ENCODE measurements at places on chromosomes 7 and 10.

DNA sequence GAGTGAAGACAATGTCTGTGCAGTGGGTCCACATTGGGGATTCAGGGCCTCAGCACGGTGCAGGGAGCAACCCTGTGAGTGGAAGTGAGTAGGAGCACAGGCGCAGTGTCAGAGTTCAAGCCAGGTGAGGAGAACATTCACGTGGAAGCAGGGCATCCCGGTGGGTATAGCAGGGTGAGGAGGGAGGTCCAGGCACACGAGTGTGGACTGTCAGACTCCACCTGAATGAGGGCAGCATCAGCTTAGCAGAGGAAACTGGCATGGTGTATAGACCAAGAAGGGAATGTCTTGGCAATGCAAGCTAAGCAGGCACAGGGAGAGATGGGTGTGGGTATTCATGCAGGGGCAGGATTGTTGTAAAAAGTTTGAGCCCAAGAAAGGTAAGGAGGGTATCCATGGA, 15.3 kb upstream of the LRRC72 start:
- DNase-seq: no peak

- peak; percentile 22 for DNase-seq
These were observed 7.3 kb downstream of the FGFBP3 start for GRCh38 chr10:91901784-91902677.

GRCh38 chr10:73841526-73842285, 30.3 kb upstream of the NDST2 start:
- no peak for DNase-seq

- DNase-seq: no peak
These were observed 303.3 kb downstream of the GPR37 start for GRCh38 chr7:124462249-124462648.

- DNase-seq: no peak
These were observed 125.0 kb downstream of the FAM53B start for GRCh38 chr10:124619195-124619594.

DNA sequence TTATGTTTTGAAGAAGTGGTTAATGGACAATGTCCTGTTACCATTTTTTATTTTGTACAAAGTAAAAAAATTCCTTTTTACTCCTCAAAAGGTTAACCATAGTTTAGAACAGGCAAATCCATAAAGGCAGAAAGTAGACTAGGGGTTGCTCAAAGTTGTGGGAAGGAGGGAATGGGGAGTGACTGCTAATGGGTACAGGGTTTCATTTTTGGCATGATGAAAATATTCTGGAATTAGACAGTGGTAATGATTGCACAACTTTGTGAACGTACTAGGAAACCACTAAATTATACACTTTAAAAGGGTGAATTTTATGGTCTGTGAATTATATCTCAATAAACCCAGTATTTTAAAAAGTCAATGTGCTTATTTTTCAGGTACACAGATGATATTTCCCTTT, 35.4 kb upstream of the CDK14 start:
- no peak for DNase-seq

DNA sequence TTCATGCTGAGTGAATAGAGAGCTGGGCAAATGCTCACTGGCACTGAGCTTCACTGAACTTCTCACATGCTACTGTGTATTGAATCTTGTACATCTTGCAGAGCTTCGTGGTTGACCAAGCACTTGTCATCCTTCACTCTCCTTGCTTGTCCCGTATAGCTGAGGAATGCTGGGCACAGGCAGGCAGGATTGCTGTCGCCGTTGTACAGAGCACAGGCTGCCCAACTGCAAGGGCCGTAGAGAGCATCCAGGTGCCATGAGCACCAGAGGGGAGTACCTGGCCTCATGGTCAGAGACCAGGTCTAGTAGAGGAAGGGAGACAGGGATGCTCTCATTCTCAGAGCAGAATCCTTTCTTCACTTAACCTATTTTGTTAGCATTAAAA, 99.8 kb upstream of the RET start:
- DNase-seq: no peak

GRCh38 chr7:70884440-70884764, 247.5 kb upstream of the GALNT17 start:
- no peak for DNase-seq

- DNase-seq: no peak
These were observed 109.4 kb downstream of the MBL2 start for GRCh38 chr10:52663161-52663560.

DNA sequence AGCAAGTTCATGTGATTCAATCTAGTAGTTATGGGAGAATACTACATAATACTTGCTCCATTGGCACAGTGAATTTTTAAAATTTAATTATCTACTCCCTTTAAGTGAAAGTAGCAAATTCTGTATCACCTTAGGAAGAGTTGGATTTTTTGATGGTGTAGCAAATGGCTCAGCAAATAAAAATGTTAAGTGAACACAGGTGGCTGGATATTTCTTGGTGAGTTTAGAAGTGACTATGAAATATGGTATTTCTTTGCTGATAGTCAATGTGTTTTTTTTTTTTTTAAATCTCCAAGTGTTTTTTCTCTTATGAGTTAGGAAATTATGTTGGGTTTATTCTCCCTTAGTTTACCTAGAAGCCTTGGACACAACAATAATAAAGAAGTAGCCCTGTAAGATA, 67.8 kb downstream of the CREM start:
- no peak for DNase-seq

DNA sequence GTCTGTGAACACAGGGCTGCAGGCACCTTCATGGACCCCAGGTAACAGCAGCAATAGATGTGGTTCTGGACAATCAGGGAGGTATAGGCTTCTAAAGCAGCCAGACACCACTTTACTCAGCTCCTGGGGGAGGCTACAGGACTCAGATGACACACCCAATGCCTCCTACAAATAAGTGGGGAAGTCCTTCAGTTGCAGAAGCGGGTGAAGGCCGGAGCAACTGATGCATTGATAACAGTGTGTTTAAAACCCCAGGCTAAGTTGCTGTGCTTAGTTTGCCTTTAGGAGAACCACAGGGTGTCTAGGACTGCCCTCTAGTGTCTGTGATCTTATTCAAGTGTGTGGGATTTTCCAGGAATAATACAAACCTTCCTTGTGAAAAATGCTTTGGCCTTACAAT, 5.9 kb upstream of the ITGA8 start:
- DNase-seq: no peak
